NCI-H2107 (cell line): ENCODE measurements at places on chromosomes 16 and 17.

DNA sequence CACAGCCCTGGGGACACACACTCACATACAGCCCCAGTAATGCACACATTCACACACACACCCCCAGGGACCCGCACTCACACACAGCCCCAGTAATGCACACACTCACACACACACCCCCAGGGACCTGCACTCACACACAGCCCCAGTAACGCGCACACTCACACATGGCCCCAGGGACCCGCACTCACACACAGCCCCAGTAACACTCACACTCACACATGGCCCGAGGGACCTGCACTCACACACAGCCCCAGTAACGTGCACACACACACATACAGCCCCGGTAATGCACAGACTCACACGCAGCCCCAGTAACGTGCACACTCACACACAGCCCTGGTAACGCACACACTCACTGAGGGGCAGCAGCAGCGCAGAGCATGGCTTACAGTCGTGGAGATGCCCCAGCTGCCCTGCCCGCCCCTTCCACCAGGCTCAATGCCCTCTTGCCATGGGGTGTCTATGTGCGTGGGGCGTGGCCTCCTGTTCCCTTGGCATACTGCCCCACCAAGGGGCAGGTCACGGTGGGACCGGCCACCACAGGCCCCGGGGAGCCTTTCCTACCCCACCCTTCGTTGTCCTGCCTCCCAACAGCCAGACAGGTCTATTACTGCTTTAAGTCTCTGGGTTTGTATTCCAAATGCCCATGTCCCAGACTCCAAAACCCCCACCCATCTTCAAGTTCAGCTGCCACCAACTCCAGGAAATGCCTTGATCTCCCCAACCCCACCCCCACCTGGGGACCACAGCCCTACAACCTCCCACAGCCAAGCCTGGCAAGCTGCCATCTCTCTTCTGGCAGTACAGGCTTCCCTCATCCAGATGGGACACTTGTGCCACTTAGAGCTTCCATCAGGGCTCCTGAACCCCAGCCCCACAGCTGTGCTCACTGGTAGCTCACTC, 2.7 kb downstream of the CCDC102A start:
- no peak for DNase-seq

DNA sequence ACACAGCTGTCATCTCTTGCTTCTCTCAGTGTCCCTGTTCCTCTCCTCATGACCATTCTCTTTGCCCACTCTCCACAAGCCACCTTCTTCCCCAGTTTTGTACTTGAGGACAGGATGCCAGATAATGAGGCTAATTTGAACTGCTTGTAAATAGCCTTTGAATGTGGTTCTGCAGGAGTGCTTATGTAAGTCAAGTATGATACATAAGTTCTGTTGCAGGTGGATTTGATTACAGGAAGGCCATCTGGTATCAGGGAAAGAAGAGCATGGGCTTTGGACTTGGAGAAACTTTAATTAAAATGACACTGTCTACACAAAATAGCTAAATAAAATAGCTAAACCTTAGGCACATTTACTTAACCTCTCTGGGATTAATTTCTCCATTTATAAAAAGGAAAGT, 120.2 kb upstream of the HLF start:
- no peak for DNase-seq

GRCh38 chr17:21313320-21313719, 28.8 kb downstream of the MAP2K3 start:
- DNase-seq: no peak

DNA sequence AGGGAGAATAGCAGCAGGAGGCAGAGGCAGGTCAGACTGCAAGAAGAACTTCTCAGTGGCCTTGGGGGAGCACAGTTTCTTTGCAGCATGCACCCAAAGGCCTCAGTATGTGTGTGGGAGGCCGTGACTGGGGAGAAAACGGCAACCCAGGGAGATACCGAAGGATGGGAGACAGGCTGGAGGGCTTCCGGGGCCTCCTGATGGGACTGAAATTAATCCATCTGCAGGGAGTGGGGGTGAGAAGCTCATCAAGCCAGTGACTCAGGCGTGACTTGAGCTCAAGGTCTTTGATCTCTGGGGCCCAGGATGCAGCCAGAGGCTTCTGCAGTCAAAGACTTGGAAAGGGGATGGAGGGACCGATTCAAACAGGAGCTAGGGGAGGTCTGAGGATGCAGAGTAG, 5.1 kb upstream of the C17orf113 start:
- no peak for DNase-seq

GRCh38 chr17:1474402-1475189, 17.9 kb downstream of the MYO1C start:
- no peak for DNase-seq

GRCh38 chr16:56350491-56351405, 74.6 kb downstream of the AMFR start:
- DNase-seq: no peak

- peak; percentile 56 for DNase-seq
These were observed 57.6 kb upstream of the SOX9 start for GRCh38 chr17:72063262-72063661.

- no peak for DNase-seq
These were observed 51.6 kb upstream of the NLRP1 start for GRCh38 chr17:5635949-5636348.
